Stimulated activated CD4-positive, alpha-beta T cell treated with anti-CD3 and anti-CD28 coated beads, Interleukin-1b, Interleukin-23, amount 100 ng/mL, for 24 hours (primary cell): ENCODE measurements at places on chromosomes 4 and X.

DNA sequence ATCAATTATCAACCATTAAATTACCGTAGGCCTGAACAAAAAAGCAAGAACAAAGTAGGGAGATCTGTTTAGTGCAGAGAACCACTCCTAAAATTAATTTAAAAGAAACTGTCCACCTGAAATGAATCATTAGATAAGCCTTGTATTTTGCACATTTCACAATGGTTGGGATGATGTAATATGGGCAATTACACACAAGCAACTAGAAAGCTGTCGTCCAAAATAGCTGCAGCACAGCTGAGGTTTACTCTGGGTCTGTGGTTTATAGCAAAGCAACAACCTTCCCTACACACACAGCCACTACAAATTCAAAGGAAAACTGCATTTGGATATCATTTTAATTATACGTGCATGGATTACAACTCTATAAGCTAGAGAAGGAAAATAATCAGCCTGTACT lies 28.5 kb downstream of the PCDH19 start:
- no peak for DNase-seq

GRCh38 chrX:141176586-141177451 lies at the start of gene LDOC1:
Gene LDOC1 (minus strand): TSS chrX:141177129. CDS start chrX:141177021, 108 bp downstream.
- peak; percentile 56 for DNase-seq

- DNase-seq, result no peak
Observed at GRCh38 chrX:44308869-44309268, 34.6 kb downstream of the EFHC2 start.

GRCh38 chr4:119638359-119638758 lies 9.8 kb upstream of the PDE5A start:
- no peak for DNase-seq

DNA sequence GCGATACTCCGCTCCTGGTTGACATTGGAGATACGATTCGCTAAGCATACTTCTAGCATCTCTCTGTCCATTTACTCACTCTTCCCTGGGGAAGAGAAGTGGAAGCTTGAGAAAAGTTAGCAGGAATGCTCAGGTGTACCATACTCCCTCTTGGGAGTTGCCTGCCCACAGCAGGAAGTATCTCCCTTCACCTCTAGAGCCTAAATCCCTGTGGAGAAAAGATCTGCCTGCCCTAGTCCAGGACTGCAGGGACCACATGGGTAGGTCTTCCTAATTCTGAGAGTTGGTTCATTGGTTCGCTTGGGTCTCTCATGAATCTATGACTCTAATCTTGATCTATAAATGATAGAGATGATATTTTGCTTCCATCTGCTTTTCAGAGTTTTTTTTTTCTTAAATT lies 26.3 kb upstream of the MAPK10 start:
- DNase-seq, result no peak

DNA sequence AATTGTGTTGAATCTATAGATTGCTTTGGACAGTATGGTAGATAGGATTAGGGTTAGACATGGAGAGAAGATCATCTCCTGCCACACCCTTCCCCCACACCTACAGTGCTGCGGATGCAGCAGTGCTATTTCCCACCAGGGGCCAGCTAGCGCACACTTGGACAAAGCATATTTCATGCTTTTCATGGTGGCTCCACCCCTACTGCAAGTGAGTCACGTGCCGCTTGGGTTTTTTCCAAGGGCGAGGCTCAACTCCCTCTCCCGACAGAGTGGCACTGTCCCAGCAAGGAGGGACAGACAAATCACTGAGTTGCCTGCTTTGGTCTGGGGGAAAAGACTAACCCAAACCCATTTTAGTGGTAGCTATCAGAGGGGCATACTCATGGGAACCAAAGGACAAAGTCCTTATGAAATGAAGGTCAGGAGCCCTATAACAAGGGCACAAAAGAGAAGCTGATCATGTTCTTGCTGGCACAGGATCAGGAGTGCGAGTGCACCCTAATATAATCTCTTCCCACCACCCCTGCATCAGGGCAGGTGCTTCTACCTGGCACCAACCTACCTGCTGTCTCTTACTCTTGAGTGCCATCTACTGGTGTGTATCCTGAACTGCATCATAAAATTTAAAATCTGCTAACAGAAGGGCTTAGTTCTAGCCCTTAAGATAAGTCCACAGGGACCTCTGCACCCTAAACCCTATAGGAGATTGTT lies 55.1 kb upstream of the PGAM4 start:
- DNase-seq, result no peak

DNA sequence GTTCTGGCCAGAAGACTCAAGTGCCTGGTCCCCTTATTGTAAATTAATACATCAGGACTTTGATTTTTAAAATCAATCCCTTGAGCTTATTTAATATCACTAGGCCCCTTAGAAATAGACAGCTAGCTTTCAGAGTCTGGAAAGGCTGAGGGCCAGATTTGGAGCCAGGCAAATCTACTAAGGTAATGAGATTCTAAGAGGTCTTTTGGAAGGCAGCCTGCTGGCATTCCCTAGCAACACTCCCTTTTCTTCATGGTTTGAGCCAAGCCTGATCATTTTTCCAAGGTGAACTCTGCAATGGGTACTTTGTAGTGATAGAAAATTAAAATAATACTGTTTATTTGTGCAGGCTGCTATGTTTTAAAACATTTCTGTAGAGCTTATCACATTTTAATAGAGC lies 378.5 kb downstream of the FAT4 start:
- no peak for DNase-seq

DNA sequence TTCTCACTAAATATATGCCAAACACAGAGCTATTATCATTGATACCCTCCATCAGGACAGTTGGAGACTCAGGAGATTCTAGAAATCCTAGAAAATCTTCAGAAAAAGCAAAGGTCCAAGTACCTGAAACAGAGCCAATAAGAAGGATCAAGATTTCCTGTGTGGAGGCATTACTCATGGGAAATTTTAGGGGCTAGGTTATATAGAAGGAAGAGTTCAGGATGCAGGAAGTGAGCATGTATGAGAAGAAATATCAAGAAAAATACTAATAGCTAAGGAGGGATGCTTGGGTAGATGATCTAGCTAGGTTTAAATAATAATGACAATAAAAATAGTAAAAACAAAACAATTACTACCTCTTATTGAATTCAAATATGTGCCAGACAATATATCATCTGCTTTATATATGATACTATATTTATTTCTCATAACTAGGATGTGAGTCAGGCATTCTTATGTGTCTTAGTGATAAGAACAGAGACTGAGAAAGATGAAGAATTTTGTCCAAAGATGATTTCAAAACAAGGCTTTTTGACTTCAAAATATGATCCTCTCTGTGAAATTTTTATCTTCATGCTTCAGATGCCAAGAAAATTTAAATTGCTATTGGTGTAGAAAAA lies 66.4 kb upstream of the HHIP start:
- DNase-seq, result no peak

- DNase-seq, result no peak
Observed at GRCh38 chrX:39491548-39492297, 606.0 kb downstream of the BCOR start.

DNA sequence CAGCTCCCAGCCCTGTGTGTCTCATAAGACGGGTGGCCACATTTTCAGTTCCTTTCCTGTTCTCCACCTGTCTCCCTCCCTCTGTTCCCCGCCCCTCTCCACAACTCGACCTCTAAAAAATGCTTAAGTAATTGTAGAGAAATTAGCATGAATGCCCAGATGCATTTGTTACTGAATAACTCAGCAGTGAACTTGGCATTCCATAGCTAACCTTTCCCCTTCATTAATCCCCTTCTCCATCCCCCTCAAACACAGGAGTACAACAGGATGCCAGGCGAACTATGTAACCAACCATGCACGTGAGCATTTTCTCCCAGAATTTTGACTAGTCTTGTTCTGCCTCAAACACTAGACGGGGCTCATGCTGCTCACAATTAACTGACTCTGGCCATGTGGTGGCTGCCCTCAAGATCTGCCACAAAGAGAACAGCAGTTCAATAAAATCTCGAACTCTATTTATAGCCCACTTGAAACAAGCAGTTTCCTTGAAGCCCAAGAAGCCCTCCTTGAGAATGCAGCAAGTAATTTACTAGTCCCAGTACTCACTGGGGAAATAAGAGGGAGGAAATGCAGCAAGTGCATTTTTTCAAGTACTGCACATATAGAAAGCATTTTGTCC lies 351.2 kb downstream of the ARHGAP24 start:
- DNase-seq, result no peak

DNA sequence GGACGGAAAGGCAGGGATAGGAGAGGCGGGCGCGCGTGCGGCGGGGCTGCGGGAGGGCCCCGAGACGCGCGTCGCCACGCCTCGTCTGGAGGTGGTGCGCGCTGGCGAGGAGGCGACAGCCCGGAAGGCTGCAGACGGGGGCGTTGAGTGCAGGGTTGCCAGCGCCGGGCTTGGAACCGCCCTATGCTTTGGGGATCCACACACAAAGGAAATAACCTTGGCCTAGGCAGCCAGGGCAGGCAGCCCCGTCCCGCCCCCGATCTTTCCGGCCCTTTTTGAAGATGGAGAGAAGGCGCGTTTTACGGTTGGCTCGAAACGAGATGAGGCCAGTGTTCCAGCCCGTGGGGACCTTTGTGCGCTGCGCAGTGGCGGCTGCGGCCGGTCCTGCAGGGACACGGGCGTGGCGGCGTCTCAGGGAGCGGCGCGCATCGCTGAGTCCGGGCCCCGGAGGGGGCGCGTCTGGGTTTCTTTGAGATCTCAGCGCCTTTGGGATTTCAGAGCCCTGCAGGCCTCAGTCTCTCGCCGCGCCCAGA lies 50.8 kb upstream of the TRIM2 start:
- peak; percentile 51 for DNase-seq

GRCh38 chr4:3387943-3388361 lies 53.8 kb upstream of the HGFAC start:
- no peak for DNase-seq
